ENCODE measurements at places on chromosomes 11 and 22.

- DNase-seq, result no peak
Measured at GRCh38 chr22:18077087-18077638, 627 bp upstream of the PEX26 start.

GRCh38 chr11:69489031-69489745, 7.7 kb downstream of the LINC01488 start:
- no peak for DNase-seq

DNA sequence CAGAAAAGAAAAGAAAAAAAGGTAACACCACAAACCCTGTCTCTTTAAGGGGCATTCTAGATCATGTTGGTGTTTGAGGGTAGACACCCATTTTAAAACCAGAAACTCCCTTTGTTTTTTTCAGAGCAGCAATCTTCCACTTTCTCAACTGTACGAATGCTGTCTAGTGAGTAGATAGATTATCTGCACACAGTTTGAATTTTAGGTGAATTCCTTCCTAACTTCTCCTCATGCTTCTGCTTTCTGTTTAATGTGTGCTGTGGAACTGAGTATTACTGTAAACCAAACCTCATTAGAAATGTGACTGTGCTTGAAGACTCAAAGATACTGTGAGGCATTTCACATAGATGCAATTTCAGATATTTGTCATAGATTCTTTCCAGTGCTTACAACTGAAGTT, 102.4 kb downstream of the PRMT3 start:
- no peak for DNase-seq

DNA sequence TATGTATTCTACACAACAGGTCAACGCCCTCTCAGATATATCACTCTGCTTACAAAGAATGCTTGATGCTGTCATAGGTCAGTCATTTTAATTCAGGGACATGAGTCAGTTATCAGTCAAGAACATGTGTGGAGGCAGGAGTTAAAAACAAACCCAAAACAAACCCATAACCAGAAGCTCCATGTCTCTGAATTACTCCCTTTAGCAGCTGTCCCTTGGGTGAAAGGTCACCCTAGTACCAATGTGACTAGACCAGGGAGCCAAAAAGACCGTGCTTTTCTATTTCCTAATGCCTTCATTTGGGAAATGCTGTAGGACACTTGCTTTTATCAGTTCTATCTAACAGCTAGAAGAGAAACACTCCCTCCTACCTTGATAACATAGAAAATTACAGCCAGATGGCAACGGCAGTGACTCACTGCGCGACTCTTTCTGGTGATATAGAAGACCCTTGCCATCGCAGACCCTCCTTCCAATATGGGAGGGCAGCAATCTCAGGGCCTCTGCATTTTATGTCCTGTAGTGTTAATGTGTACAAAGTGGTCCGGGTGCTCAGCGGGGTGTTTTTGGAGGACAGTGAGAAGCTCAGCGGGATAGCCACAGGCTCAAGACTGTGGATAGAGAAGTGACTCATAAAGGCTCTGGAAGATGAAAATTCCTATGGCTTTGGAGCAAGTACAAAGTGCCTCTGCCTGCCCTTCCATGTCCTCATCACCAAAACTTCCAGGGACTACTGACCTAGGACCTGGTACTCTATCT, 24.8 kb downstream of the APOL5 start:
- DNase-seq, result no peak

DNA sequence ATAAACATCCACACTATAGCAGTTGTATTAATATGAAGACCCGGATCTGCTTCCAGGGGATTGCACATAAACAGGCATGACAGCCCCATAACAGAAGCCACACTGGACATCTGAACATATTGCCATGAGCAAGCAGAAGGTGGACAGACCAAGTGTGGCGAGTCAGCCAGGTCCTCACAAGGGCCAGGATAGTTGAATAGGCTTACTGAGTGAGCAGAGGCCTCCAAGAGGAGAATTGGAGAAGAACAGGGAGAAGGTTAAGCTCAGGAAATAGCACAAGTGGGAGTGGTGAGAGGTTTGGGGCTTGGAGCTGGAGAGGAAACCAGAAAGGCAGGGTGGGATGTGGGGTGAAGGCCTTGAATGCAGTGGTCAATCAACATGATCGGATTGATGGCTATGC, 10.8 kb downstream of the SLC35C1 start:
- DNase-seq, result no peak

- DNase-seq, result no peak
Measured at GRCh38 chr11:1782031-1782590, 18.4 kb upstream of the CTSD start.

DNA sequence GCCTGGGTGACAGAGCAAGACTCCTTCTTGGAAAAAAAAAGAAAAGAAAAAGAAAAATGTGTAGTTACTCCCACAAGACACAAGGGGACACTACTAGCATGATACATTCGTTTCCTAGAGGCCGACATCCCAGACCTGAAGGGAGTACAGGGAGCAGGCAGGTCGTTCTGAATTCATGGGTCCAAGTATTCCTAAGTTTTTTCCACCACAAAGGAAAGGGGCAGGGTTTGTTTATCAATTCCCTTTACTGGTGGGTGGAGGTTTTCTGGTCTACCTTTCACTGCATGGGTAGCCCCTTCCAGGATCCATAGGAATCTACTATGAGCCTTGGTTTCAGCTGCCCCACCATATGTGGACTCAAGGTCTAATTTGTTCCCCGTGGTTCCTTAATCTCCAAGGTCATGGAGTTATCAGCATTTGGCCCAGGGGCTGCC, 11.8 kb downstream of the TIGD3 start:
- DNase-seq, result peak; percentile 83

DNA sequence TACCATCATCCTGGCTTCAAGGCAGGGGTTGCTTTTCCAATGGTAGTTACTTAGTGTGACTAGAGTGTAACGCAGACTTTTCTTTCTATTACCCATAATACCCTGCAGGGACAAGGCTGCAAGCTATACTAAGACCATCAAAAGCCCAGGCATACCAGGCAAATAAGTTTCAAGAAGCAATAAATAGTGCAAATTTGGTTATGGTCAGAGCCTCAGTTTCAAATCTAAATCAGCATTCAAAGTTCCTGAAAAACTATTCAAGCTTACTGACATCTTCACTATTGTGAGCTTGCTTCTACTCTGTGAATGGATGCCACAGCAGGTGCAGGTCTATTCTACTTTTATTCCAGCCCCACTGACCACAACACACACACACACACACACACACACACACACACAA, 2.5 kb upstream of the HBB start:
- DNase-seq, result no peak

DNA sequence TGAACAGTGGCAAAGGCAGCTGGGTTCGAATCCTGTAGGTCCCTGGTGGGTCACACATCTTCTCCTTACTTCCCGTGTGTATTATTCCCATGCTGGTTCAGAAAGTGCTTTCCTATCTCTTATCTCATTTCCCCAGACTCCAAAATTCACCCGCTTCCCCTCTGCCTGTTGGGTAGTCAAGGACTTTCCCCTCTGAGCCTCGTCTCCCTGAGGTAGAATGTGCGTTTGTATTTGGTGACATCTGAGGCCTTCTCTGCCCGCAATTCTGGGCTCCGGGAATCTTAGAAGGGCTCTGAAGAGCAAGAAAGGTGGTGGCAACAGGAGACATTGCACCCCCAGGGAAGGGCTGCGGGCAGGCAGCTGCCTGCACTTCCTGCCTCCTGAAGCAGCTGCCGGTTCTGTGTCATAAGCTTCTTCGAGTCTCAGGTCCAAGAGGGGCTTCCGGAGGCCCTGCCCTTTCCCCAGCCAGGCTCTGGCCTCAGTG, 5.9 kb downstream of the LRRC32 start:
- no peak for DNase-seq

GRCh38 chr11:111601979-111602864, at the start of gene SIK2:
TSS of gene SIK2 (plus strand) at chr11:111602449. CDS start at chr11:111602564, 115 bp downstream.
- peak; percentile 98 for DNase-seq

GRCh38 chr11:61967116-61967923, at the start of gene FTH1:
TSS of gene FTH1 (minus strand) at chr11:61967634. CDS start at chr11:61967425, 209 bp downstream.
- peak; percentile 97 for DNase-seq

DNA sequence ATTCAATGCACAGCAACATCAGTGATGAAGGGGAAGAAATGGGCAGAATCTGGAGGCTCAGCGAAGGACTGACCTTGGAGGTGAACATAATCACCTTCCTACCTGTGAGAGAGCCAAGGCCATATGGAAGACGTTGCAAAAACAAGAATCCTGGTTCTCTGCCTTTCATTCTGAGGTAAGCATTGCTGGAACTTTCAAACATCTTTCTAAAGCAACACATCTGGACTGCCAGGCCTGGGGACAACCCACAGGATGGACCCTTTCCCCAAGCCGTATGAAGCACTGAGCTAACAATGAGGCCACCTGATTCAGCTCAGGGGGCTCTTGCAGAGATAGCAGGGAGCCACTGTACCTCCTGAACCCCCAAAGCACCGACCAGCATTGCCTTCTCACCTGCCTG, 70.5 kb downstream of the ETS1 start:
- no peak for DNase-seq

- no peak for DNase-seq
Measured at GRCh38 chr22:35489239-35489638, 51.4 kb upstream of the RASD2 start.

DNA sequence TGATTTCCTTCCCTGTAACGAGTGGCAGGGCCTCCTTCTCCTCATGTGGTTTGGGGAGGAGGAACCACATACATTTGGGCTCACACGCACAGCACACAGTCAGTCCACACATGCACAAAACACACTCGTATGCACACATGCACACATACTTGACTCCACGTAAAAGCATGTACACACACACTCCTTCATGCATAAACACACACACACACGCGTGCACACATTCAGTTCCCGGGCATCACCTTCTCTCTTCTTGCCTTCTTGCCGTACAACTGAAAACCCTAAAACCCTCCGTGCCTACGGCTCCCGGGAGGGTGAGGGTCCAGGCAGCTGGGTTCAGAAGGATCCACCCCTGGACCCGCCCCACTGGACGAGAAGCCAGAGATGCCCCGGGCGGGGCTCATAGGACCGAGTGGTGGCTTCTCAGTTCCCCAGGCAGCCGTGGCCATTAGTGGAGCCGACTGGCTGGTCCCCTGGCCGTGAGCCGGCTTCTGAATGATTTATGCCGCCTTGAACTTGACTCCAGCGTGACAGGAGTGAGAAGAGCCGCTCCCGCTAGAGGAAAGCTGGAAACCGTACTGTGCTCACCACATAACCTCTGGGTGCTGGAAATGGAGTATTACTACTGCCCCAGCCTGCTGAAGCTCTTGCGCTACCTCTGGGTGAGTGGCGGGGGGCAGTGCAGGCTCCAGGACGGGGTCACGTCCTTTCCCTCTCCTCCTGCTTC, 117.4 kb downstream of the KIAA1671 start:
- DNase-seq, result peak; percentile 89

DNA sequence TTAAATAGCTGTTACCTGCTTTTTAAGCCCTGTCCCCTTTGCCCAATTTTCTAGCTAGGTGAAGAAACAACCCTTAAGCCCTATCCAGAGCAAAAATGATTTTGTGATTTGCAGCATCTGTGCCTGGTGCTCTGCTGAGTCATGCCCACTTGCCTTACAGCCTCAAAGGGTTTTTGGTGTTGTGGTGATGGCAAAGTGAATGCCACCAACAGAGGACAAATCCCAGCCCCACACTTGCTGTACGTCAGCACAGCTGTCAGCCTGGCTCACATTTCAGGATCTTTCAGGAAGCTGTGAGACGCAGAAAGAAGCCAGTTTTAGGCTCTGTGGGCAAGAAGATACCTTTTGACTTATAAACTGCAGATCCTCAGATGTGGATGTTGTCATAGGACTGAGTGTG, 401.7 kb downstream of the TENM4 start:
- no peak for DNase-seq

GRCh38 chr11:130738611-130739010, 177.7 kb downstream of the SNX19 start:
- no peak for DNase-seq

GRCh38 chr11:87719326-87720073, 455.7 kb downstream of the RAB38 start:
- no peak for DNase-seq

DNA sequence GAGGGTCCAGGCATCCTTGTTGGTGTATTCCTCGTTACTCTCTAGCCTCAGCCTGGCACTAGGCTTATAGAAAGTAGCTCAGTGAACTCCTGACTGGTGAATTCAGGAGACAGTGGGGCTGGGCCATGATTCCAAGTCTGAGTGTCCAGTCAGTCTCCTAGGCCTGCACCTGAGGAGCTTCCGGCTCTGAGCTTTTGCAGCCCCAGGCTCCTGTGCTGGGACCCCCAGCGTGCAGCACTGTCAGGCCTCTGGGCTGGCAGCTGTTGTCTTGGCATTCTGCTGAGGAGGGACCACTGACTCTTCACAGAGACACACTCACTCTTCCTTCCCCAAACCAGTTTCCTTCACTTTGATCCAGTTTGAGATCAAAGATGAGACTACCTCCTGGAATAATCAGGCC, 82.4 kb downstream of the CTTN start:
- DNase-seq, result peak; percentile 35

DNA sequence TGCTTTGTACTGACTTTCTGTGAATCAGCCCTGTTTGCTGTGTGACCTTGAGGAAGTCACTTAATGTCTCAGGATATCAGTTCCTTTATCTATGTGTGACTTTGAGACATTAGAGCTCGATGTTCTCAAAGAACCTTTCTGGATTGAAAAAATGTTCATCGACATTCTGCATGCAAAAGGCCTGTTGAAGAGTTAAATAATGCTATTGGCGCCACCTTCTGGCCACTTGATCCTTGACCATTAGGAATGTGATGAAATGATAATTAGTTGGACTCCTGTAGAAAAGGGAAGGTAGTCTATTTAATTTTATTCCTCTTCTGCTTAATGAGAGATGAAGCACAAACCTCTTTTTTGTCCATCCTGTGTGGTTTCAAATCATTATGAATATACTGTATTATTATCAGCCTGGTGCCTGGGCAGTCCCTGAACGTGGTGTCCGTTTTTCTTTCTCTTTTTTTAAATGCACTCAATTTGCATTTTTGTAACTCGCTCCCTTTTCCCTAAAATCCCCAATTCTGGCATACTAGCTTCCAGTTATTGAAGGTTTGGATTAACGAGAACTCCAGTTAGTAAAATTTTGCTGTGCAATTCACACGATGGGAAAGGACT, 20.7 kb downstream of the ELF5 start:
- DNase-seq, result no peak

- peak; percentile 47 for DNase-seq
Measured at GRCh38 chr11:17921659-17922415, 91.0 kb downstream of the SERGEF start.
